ENCODE measurements at places on chromosomes 6 and 20. TPM values are rescaled to one million over a fixed set of nuclear protein-coding genes. Genes with fewer than 3 reads are reported as not detected.

KCNS1 gene
- not detected for total RNA-seq

LPA gene
- 0.02 TPM for total RNA-seq

MATN4 gene
- total RNA-seq = 0.08 TPM

NRSN2 gene
- total RNA-seq = 60.3 TPM

ASIP gene
- not detected for total RNA-seq

LY86 gene
- not detected for total RNA-seq

CAPN11 gene
- total RNA-seq = not detected

ALDH8A1 gene
- total RNA-seq = 0.40 TPM
